ENCODE measurements at places on chromosomes 5 and 9.

DNA sequence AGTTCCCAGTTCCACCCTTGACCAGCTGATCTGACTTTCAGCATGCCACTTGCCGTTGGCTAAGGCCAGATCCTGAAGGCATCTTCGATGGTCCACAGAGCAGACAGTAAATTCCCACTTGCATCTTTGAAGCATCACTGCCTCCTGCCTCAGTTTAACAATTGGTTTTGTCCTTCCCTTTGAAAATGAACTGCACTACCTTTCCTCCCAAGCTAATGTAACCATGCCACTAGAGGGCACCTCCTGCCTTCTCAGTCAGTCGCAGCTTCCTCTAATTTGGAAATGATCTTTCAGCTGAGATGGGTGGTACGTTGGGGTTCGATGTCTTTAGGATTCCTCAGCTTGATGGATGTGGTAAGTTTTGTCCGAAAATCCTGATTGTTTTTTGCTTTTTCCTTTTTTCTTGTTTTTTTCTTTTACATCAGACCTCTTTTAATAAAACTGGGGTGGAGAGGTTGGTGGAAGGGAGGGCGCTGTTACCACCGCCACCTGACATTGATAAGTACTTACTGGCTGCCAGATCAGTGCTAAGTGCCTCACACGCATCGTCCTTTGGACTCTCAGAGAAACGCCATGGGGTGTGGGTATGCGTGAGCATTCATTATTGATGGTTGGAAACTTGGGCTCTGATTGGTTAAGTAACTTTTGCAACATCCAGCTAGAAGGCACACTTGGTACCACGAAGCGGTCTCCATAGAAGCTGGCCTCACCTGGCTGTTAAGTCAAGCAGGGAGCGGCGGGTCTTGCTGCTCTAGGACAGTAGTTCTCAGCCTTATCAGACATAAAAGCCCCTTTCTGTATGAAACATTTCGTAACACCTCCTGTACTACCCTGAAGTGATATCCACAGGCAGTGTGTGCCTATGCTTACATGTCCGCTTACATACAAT is 16.9 kb downstream of the PTTG1 start:
- peak; percentile 71 for DNase-seq

DNA sequence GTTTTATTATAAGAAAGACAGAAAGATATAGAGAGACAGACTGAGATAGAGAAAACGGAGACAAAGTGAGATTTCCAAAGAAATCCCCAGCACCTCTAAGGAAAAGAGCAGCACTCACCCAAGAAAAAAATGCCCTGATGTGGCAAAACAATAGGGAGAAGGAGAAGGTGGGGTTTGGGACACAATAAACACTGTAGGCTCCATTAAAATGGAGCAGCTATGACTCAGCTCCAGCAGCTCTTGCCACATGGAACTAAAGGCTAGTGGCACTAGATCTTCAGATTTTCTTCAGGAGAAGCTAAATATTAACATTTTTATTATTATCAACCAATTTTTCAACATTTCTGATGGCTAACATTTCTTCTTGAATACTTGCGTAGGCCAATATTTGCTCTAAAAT is 321.8 kb downstream of the TRIM32 start:
- DNase-seq = no peak

- no peak for DNase-seq
These were observed 111.2 kb downstream of the SMARCA2 start for GRCh38 chr9:2126331-2126803.

- no peak for DNase-seq
These were observed 2.7 kb downstream of the BTNL9 start for GRCh38 chr5:181042722-181043121.

GRCh38 chr9:125150349-125151245 is 7.3 kb upstream of the SCAI start:
- no peak for DNase-seq

GRCh38 chr5:179679014-179679674 is 1.7 kb downstream of the CBY3 start:
- DNase-seq = peak; percentile 86
